AG09309 (cell line): ENCODE measurements at places on chromosomes 6 and 20.

DNA sequence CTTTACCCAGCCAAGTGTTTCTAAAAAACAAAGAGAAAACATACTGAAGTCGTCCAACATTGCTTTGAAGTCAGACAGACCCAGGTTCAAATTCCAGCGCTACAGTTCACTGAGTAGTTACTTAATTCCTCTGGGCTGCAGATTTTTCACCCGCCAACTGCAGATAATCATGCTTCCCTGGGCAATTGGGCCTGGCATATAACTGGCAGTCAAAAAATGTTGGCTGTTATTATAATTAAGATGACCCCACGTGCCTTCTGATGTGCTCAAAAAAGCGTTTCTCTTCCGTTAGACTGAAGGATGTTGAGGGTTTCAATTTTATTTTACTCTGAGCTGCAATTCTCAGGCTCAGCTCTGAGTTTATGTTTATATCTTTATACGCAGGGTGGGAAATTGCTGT, 156.1 kb upstream of the CITED2 start:
- DNase-seq, result no peak

GRCh38 chr6:29502181-29502580, 14.4 kb upstream of the MAS1L start:
- no peak for DNase-seq

DNA sequence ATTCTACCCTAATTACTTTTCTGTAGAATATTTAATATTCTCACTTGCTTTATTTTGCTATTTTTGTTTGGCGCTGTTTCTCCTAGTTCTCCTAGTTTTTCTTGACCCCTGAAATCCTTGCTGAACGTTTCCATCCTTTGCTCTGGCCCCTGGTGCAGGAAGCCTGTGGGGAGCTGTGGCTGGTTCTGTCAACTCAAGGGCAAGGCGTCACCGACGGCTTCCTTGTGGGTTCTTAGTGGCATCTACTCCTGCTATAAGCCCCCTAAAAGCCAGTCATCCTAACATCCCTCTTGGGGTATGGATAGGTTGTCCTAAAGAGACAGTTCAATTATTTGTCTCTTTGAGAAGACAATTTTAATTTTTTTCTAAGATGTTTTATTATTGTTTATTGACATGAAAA, 36.9 kb upstream of the KIF25 start:
- DNase-seq, result no peak

DNA sequence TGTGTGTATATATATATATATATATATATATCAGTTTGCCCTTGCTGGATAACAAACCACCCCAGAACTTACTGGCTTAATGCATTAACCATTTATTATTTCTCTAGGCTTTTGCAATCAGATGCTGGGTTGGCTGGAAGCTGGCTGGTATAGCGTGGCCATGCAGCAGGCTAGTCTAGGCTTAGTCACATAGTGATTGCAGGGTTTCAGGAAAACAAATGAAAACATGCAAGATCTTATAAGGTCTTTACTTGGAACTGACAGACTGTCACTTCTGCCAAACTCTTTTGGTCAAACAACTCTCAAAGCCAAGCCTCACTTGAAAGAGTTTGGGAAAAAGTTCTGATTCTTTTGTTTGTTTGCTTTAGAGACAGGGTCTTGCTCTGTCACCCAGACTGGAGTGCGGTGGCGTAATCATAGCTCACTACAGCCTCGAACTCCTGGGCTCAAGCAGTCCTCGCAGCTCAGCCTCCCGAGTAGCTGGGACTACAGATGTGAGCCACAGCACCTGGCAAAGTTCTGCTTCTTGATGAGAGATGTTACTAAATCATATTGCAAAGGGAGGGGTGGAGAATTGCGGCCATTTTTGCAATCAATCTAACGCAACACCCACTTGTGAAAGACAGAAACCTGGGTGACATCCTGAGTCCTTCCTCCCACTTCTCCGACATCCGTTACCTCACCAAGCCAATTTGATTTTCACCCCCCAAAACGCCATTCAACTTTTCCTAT, 74.6 kb upstream of the RNF24 start:
- no peak for DNase-seq

GRCh38 chr6:51814418-51814817, 273.0 kb downstream of the PKHD1 start:
- DNase-seq, result no peak

DNA sequence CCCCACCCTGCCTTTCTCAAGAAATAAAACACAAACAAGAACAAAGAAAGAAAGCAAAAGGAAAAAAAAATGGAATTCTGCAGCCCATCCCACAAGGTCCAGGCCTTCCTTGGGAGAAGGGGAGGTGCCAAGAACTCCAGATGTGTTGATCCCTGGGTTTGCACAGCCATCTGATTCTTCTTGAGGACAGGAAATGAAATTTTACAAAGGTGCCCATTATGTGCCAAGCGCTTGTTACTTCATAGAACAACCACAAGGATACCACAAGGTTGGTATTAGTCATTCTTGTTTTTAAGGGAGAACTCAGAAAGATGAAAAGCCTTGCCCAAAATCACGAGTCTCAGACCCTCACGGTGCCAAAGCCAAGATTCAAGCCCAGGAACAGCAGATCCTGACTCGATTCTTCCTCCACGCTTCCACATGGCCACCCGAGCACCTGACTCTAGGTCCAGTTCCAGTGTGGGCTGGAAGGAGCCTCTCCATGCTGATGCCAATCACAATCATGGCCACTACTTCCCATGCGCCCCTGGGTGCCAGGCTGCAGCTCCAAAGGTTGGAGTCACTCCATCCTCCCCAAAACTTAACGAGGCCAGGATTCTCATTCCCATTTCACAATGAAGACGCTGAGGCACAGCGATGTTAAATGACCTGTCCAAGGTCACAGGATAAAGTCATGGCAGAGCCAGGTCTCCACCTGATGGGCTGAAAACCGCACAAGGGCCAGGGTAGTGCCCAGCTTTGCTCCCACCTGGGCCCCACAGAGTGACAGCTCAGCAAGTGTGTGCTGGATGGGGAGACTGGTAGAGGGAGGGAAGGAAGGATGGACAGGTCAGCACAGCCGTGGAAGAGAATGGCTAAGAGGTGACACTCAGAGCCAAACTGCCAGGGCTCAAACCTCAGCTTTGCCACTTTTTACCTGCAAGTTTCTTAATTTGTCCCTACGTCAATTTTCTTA, 66.7 kb upstream of the TOP1 start:
- DNase-seq, result no peak

GRCh38 chr20:48236000-48236970, 451.0 kb upstream of the SULF2 start:
- DNase-seq, result no peak

GRCh38 chr6:169825558-169826225, 74.3 kb downstream of the ERMARD start:
- no peak for DNase-seq

DNA sequence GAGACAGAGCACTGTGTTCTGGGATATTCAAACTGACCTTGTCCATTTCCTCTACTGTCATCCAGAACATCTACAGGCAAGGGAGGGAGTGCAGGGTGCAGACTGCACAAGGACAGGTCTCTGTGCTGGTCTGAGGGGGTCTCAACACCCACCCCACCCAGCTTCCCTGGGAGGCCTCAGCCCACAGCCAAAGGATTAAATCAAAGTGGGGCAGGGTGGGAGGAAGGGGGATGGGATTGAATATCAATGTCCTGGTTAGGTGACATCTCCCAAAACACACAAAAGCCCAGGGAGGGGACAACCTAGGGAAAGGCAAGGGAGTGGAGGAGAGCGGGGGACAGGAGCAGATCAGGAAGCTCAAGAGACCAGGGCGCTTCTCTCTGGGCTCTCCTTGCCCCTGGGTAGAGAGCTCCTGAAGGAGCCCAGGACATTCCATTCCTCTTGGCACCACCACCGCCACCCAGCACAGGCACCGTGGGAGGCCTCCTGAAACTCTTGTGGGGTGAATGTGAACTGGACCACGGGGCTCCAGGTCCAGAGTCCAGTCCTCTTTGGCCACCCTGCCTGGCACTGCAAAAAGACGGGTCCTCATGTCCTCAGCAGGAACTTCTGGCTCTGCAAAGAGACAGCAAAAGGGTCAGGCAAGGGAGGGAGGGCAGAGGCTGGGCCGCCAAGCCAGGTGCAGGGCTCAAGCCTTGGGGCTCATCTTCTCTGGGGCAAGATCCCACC, 73.9 kb downstream of the JPH2 start:
- DNase-seq, result no peak

GRCh38 chr6:33997265-33997664, 148.6 kb downstream of the GRM4 start:
- DNase-seq, result no peak

DNA sequence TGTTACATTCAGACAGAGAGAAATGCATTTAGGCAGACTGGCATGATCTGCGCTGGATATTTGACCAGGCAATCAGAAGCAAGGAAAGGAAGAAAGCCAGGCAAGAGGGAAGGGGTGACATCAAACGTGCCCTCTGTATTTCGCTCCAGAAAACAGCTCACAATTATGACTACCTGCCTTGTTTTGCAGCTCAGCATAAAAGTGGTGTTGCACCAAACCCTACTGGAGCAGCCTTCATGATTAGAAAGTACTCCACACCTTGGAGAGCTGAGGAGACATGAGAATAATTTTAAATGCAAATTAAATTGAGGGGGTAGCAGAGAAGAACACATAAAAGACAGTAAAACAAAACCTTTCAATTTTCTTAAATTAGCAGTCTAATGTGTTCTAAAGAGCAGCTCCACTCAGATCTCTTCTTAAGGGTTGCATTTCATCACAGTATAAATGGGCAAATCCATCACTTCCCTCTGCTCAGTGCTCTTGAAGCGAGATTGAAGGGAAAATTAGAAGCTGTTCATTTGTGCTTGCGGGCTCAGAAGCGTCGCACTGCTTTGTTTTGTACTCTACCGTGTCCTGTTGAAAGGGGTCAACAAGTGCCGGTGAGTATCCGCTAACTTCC, at the start of gene PHACTR1:
Gene PHACTR1 (plus strand): TSS at position 470 of the 619 bp plus-strand sequence.
- DNase-seq, result no peak

GRCh38 chr20:50501972-50502745, 8.0 kb upstream of the PTPN1 start:
- DNase-seq, result no peak

- DNase-seq, result no peak
Observed at GRCh38 chr6:57195457-57195856, 23.3 kb downstream of the BAG2 start.

GRCh38 chr6:12543953-12544352, 172.6 kb upstream of the PHACTR1 start:
- DNase-seq, result no peak

- no peak for DNase-seq
Observed at GRCh38 chr20:31712112-31712553, 10.5 kb downstream of the BCL2L1 start.

DNA sequence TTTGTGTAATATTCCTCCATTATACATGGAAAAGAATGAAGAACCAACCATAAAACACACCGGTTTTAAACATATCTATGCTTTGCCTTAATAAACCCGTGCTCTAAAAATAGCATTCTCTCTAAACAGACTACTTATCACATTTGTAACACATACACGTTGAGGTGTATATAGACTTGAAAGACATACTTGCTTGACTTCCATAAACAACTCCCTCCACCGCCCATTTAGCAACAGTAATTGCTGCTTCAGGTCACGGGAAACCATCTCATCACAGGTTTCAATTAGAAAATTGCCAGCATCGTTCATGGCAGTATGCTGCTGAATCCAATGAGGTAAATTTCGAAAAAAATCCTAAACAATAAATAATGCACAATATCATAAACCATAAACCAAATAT, 174.0 kb downstream of the SYNE1 start:
- DNase-seq, result no peak

GRCh38 chr6:127784468-127784867, 116.4 kb downstream of the THEMIS start:
- DNase-seq, result no peak

DNA sequence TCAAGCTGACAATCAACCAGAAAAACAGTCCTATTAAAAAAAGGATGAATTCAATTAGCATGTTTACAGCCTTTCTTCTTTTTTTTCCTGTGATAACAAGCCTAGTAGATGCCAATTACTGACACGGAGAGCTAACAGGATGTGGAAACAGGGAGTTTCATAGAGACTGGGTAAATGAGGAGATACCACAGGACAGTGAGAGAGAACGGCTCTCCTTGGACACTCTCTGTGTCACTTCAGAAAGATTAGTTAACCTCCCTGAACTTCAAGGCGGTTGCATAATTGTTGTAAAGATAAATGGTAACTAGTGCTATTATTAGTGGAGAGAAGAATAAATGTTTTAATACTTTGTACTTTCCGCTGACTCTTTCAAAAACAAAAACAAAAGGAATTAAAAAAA, 14.8 kb downstream of the SLC17A5 start:
- no peak for DNase-seq

GRCh38 chr20:12740647-12741046, 268.1 kb upstream of the SPTLC3 start:
- DNase-seq, result no peak

GRCh38 chr20:37945091-37945547, 42.2 kb downstream of the VSTM2L start:
- no peak for DNase-seq

DNA sequence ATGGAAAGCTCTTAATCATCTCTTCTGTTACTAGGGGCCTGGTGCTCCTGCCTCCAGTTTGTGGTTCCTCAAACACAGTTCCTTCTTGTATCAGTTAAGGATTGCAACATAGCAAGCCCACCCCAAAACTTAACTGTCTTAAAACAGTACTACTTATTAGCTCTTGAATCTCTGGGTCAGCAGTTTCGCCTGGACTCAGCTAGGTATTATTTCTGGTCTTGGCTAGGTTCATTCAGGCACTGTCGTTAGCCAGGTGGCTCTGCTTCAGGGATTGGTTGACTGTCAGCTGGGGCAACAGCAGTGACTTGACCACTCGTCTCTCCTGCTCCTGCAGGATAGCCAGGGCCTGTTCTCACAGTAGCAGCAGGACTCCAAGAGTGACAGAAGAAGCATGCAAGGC, 30.0 kb upstream of the RALY start:
- DNase-seq, result no peak

DNA sequence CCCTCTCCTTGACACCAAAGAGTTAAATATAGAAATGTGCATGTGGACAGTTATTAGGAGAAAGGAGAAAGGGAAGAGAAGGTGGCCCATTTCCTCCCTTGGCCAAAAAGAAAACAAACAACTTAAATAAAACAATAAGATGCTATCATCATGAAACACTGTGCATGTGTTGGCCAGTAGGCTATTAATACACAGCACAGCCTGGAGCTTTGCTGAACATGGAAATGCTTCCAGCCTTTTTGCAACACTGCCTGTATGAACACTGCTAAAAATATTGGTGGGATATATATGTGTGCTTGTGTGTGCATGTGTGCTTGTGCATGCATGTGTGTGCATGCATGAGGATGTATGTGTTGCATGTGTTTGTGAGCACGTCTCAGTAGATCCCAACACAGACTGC, 100.4 kb downstream of the LY86 start:
- no peak for DNase-seq

DNA sequence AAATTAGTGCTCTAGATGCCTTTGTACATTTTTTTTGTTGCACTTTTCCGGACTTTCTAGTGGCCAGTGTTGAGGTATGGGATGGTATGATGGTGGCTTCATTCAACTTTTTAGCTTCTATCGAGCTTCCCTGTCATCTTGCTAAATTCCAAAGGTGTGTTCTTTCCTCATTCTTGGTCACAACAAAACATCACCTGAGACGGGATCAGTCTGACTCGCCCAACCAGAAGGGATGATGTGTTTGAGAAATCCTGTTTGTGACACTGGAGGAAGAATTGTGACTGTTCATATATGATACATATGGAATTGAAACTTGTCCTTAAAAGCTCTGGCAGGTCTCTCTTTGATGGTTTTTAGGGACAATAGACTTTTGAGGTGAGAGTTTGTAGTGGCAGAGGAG, 33.8 kb downstream of the KCNS1 start:
- no peak for DNase-seq

GRCh38 chr6:119627908-119628669, 278.5 kb upstream of the MAN1A1 start:
- DNase-seq, result no peak
